ENCODE measurements at places on chromosomes 16 and 17.

GRCh38 chr16:70685938-70686375, at the start of gene MTSS2:
TSS of gene MTSS2 (minus strand) at chr16:70686053. CDS start at chr16:70685791, 262 bp downstream.
- peak; percentile 83 for DNase-seq

- DNase-seq: no peak
Measured at GRCh38 chr16:30437511-30438046, 7.7 kb upstream of the DCTPP1 start.

DNA sequence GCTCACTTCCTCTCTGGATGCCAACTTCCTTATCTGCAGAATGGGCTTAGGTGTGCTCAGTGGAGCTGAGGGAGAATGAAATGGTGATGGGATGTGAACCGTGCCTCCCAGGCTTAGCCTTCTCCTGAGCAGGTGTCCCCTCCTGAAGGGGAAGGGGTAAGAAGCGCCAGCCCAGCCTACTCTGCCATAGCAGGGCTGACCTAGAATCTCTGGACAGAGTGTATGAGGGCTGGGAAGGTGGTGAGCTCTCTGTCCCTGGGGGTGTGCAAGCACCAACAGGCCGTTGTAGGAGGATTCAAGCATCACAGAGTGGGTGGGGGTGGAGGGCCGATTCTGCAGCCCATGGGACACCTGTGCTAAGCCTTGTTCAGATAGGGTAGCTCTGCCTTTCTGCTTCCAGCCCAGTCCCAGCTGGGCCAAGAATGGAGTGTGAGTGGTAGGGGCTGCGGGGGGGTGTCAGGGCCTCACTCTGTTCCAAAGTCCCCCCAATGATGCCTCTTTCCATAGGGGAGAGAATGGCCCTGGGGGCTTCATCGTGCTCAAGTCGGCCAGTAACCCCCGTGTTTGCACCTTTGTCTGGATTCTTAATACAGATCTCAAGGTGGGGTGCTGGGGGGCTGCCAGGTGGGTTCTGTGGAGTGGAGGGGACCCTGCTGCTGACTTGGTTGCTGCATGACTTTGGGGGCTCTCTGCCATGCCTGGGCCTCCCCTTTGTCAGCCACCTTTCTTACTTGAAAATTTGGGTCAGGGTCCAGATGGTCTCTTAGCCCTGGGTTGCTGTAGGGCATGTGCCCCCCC, 3.2 kb upstream of the TCAP start:
- no peak for DNase-seq

DNA sequence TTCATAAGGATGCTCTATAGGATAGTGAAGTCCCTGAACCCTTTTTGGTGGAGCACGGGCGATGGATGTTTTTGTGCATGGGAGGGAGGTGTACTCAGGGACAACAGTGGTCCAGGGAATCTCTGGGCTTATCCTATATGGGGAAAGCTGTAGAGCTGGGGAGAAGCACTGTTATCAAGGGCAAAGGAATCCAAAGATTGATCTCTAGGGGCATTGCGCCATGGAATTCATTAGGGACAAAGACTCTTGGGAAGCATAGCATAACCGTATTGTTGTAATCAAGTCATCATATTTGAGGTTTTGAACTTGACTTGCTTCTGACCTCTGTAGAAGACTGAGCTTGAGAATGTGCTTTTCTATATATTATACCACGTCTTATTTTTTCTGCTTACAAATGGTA, 172.9 kb upstream of the ZFHX3 start:
- no peak for DNase-seq

DNA sequence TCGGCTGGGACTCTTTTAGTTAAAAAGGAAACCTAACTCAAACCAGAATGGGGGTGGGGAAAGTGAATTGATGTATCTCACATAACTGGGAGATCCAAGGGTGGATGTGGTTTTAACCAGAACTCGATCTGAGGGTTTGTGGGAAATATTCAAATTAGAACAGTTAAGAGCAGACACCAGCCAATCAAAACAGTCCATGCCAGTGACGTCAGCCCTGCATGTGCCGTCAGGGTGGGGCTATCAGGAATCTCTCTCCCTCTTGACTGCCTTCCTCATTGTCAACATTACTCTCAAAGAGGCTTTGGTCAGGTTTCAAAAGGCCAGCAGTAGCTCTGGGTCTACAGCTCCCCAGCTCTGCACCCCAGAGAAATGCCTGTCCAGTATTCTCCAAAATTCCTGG, 94.2 kb upstream of the HSBP1 start:
- no peak for DNase-seq

DNA sequence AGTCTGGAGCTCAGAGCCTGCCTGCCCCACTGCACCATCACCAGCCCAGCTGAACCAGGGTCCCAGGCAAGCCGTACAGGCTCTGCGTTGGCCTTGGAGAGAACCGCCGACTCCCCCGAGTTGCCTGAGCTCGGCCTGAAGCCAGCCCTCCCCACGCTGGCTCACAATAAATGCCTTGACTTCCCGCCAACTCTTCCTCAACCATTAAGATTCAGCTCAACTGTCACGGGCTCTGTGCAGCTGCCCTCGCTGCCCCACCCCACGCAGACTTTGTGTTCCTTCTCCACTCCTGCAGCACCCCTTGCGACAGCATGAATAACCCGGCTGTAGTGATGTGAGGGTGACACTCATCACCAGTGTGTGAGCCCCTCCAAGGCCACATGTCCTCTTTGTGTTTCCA, 4.8 kb upstream of the QPRT start:
- no peak for DNase-seq

DNA sequence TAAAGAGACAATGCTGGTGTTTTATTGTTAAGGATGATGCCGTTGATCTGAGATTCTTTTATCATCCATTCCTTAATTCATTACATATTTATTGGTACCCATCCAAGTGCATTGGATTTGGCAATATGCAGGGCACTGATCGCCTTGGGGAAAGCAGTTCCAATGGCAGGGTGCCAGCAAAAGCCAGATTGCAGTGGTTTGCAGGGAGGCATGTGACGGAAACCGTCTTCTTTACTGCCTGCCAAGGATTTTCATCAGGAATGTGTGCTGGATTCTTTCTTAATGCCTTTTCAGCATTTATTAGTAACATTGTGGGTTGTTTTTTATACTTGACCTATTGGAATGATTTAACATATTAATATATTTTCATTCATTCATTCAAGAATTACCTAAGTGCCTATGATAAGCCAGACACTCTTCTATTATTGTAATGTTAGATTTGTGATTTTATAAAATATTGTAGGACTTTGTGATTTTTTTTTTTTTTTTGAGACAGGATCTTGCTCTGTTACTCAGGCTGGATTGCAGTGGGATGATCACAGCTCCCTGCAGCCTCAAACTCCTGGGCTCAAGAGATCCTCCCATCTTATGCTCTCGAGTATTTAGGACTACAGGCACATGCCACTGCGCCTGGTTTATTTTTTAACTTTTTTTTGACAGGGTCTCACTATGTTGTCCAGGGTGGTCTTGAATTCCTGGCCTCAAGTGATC, 93.4 kb upstream of the TNRC6A start:
- DNase-seq: peak; percentile 79

GRCh38 chr16:59148769-59149155, 414.6 kb upstream of the GOT2 start:
- DNase-seq: no peak

GRCh38 chr16:2486645-2487516, 12.0 kb downstream of the TBC1D24 start:
- no peak for DNase-seq

DNA sequence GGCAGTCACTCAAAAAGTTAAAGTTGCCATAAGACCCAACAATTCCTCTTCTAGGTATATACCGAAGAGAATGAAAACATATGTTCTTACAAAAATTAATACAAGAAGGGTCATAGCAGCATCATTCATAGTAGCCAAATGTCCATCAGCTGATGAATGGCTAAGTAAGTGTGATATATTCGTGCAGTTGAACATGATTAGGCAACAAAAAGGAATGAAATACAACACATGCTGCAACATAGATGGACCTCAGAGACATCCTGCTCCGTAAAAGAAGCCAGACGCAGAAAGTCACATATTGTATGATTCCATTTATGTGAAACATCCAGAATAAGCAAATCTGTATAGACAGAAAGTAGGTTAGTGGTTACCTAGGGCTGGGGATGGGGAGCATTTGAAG, 229.4 kb upstream of the CACNG5 start:
- no peak for DNase-seq

DNA sequence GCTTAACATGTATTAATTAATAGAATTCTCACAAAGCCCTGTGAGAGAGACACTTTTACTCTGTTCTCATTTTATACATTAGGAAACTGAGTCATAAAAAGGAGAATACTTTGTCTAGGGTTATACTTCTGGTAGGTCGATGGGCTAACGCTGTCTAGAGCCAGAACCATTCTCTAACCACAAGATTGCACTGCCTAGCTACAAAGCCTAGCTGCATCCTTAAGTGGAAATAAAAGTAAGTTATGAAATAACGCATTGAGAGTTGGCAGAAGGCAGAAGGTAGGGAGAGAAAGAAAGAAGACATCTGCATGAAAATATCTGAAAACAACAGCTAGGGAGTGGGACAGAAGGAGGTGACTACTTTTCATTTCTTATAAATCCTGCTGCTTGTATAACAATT, 33.2 kb downstream of the IRX6 start:
- no peak for DNase-seq

DNA sequence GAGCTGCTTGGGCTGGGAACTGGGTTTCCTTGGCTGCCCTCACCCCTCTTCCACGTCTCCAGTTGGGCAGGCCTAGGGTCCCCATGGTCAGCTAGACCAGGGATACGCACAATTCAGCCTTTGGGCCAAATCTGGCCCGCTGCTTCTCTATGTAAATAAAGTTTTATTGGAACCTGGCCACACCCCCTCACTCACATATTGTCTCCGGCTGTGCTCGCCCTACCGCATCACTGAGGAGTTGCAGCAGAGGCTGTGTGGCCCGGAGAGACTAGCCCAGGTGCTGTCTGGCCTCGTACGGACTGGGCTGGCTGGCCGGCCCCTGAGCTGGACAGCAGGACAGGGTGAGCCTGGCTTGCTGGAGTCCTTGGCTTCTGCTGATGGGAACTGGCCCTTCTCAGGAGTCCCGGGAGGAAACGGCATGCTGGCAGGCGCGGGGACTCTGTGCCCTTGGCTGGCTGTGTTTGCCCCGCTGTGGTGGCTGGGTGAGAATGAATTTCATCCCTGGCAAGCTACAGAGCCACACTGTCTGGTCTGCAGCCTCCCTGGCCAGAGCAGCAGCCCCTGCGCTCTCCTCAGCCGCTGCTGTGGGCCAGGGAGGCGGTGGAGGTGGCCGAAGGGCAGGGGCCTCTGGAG, 82.0 kb downstream of the ENGASE start:
- DNase-seq: no peak

GRCh38 chr17:71023249-71024030, 854.1 kb downstream of the KCNJ2 start:
- no peak for DNase-seq

- no peak for DNase-seq
Measured at GRCh38 chr16:81866820-81867440, 87.8 kb downstream of the PLCG2 start.

- no peak for DNase-seq
Measured at GRCh38 chr17:3482852-3483251, 7.1 kb downstream of the ASPA start.
